ENCODE measurements at places on chromosomes 5 and 9. TPM values are rescaled to one million over a fixed set of nuclear protein-coding genes. Genes with fewer than 3 reads are reported as not detected.

Gene HSD17B3
- total RNA-seq: not detected

Gene PDGFRB
- 337 TPM for total RNA-seq

Gene RELL2
- total RNA-seq: not detected

Gene TSSK1B
- not detected for total RNA-seq

Gene FAM221B
- total RNA-seq: not detected

Gene FOXD1
- 1.3 TPM for total RNA-seq

Gene SCGB3A2
- not detected for total RNA-seq

Gene PCDHGA7
- 10.5 TPM for total RNA-seq

Gene CDH10
- total RNA-seq: not detected

Gene FOXD4L6
- total RNA-seq: 0.51 TPM

Gene HK3
- 2.6 TPM for total RNA-seq

Gene NR5A1
- 0.58 TPM for total RNA-seq

Gene AK1
- 21.6 TPM for total RNA-seq

Gene TPPP
- total RNA-seq: 0.26 TPM

Gene MAMDC2
- total RNA-seq: 204 TPM

Gene BTNL3
- total RNA-seq: not detected

Gene OR1L8
- 0.28 TPM for total RNA-seq

Gene SLC1A1
- total RNA-seq: 19.2 TPM

Gene ST6GALNAC6
- 104 TPM for total RNA-seq

Gene PJA2
- total RNA-seq: 147 TPM

Gene SEC61B
- 244 TPM for total RNA-seq

Gene CRB2
- total RNA-seq: 3.8 TPM

Gene CATSPER3
- total RNA-seq: not detected

Gene PCDHGB6
- total RNA-seq: 3.1 TPM

Gene DNAJA1
- total RNA-seq: 148 TPM

Gene OBP2B
- not detected for total RNA-seq

Gene TLX3
- not detected for total RNA-seq

Gene APC
- total RNA-seq: 118 TPM

Gene HTR1A
- not detected for total RNA-seq

Gene FRMD3
- total RNA-seq: 3.9 TPM

Gene CDH12
- not detected for total RNA-seq

Gene SOHLH1
- not detected for total RNA-seq

Gene RABL6
- 41.0 TPM for total RNA-seq

Gene DDX4
- not detected for total RNA-seq

Gene OTP
- not detected for total RNA-seq

Gene SLC36A2
- not detected for total RNA-seq

Gene MEGF10
- total RNA-seq: 3.5 TPM

Gene OLFML2A
- 86.5 TPM for total RNA-seq

Gene CDX1
- total RNA-seq: 0.34 TPM

Gene LVRN
- total RNA-seq: not detected

Gene TAF11L11
- not detected for total RNA-seq

Gene CD72
- total RNA-seq: not detected

Gene UBAP1
- total RNA-seq: 32.4 TPM

Measured in uterus (tissue), 4 donors.